Islet precursor cell (in vitro differentiated cells): ENCODE measurements at places on chromosomes 2 and 18.
A peak's percentile ranks its signal among the peaks of the same experiment; 100 is the strongest.

- DNase-seq: no peak
Measured at GRCh38 chr2:119218478-119219064, 5.1 kb upstream of the STEAP3 start.

DNA sequence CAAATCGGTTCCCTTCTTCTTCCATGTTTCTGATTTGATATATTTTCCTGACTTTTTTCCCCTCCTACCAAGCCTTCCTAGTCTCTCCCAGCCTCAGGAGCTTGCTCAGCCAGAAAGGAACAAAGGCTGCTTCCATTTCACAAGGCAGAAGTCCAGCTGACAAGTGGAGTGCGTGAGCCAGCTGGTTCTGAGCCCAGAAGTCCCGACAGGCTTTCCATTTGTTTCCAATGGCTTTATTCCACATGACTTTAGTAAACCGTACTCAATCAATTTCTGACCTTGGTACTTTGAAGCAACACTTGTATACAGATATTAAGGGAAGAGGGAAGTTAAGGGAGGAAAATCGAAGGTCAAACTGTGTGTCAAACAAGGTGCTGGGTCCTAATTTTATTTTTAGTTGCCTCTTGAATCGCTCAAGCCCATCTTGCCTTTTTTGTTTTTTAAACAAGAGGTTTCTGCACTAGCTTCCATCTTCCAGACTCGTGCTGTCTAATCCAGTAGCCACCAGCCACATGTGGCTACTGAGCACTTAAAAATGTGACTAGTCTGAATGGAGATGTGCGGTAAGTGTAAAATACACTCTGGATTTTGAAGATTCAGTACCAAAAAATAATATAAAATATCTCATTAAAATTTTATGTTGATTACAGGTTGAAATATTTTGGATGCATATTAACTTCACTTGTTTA, 36.2 kb downstream of the WIPF1 start:
- no peak for DNase-seq

- DNase-seq: peak; percentile 59
Measured at GRCh38 chr18:67135981-67136380, 380.5 kb downstream of the DSEL start.

DNA sequence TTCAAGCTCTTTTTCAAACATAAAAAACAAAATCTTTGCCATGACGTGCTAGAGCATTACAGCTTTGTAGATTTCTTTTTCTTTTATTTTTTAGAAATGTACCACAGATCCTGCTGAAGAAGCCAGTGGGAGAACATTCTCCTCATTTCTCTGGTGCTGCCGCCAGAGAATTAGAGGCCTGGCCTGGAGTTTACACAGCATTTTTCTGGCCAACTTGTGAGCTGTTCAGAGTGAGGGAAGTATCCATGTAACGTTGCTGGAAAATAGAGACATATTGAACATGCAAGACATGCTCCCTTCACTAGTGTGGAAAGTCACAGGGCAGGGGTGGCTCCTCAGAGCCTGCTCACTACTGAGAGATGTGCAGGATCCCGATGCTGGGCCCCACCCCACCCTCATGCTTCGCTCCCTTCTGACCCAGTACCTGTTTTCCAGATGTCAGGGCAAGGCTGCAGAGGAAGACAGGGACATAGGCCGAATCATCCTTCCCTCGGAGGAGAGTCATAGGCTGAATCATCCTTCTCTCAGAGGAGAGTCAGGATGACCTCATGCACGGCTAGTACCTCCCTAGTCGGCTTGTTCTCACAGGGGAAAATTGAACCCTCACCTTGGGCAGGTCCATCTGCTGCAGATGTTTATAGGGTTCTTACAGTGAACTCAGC, 298.5 kb downstream of the INSIG2 start:
- DNase-seq: peak; percentile 68

DNA sequence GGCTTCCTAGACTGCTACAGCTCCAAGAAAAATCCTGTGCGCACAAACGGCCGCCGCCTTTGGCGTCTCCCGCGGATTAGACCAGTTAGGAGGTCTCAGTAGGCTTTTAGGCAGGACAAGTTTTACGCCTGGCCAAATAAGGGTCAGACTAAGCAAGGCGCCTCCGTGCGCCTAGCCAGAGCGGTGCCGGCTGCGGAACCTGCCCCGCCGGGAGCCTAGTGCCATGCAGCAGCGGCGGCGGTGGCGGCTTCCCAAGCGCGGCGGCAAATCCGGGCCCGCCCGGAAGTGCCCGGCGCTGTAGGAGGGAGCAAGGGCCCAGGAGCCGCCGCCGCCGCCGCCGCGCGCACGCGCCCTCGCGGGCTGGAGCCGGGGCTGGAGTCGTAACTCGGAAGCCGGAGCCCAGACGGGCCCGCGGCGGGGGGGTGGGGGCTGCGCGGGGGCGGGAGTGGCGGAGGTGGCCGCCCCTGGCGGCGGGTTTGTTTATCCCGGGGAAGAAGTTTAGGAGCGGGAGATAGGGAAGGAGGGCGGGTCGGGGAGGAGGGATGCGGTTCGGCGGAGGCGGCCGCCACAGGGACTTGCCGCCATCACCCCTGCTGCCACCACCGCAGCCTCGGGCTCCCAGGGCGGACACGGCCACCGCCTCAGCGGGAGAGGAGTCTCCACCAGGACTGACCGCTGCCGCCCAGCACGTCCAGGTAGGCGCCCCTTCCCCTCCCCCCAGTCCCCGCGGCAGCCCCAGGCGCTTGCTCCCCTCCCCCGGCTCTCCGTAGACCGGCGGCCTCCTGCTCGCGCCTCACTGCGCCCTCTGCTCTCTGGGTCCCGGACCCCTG, at the start of gene SPOPL:
Gene SPOPL, plus strand, starts transcription at position 346 of the 830 bp plus-strand sequence. CDS start 48,447 bp downstream, outside the sequence.
- DNase-seq: peak; percentile 98

DNA sequence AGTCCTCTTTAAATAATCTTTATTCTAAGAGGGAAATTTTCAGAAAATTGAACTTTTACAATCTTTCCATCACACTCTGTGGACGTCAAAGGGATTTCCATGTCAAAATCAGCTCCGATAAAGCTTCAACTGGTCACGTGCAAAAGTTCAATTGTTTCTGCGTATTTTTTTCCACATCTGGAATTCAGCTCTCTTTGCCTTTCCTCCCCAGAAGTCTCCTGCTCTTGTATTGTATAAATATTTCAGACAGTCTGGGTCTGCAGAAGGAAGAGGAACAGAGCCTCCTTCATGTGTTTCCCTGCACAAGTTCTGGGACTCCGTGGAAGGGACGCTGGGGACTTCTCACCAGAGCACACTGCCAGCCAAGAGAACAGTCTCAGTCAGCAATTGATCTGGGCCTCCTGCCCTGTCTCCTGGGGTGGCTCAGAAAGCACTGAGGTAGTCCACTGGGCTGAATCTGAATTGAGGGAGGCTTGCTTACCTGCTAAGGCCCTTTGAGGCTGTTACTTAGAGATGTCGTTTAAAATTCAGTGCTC, 251.5 kb downstream of the TFCP2L1 start:
- no peak for DNase-seq

GRCh38 chr2:117470311-117471095, 344.0 kb upstream of the DDX18 start:
- DNase-seq: peak; percentile 65

DNA sequence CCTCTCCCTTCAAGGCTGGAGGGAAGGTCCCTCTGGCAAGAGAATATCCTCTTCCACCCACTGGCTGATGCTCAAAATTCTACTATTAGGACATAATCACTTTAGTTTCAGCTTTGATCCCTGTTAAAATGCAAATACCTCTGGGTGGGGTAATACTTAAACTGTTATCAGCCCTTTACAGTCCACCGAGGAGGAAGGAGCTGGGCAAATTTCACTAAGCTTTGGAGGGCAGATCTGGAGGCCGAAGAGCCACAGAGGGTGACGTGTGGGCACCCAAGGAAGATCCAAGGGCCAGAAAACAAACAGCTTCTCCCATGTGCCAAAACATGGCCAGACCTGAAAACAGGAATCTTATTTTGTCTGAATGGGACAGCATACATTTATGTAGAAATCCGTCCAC, 74.6 kb upstream of the BCL11A start:
- DNase-seq: no peak
